ENCODE measurements at places on chromosomes 11 and 22.

DNA sequence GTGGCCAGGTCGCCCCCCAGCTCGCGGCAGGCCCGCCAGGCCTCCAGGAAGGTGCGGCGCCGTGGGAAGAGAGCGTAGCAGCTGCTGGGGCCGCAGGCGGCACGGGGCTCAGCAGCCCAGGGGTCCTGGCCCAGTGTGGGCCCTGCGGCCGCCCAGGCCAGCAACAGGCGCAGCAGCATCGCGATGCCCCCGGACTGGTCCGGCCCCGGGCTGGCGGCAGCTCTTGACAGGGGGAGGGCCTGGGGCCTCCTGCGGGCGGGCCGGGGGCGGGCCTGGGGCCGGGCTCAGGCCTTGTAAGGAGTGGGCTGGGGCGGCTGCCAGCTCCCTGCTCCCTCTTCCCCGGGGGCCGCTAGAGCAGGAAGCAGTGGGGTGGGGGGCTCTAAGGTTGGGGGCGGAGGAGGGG lies at the start of gene CD248:
Gene CD248, minus strand, starts transcription at position 196 of the 403 bp plus-strand sequence. Its CDS starts 17 bp downstream, at position 179.
- peak; percentile 46 for DNase-seq

DNA sequence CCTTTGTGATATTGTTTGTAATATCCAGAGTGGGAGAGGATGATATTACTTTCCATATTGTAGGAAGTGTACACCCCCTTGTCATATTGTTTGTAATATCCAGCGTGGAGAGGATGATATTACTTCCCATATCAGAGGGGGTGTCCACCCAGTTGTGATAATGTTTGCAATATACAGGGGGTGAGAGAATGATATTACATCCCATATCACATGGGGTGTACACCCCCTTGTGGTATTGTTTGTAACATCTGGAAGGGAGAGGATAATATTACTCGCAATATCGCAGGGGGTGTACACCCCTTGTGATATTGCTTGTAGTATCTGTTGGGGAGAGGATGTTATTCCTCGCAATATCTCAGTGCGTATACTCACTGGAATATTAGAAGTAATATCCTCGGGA lies 61.5 kb downstream of the PRSS23 start:
- DNase-seq, result no peak

DNA sequence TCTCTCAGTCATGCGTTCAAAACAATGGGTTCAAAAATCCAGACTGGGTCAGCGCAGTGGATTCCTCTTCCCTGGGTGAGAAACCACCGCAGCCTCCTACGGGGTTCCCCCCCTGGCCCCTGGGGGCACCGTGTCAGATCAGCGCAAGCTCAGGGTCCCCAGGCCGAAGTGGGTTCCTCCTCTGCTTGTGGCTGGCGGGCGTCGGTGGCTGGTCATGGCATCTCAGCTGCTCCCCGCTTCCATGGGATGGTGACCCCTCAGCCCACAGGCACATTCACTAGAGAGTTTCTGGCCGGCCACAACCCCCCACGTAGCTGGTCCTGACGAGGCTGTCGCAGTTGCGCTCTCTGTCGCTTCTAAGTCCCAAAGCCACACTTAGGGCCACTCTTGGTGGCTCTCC lies 389.8 kb downstream of the TBC1D22A start:
- DNase-seq, result no peak

- DNase-seq, result no peak
These were observed 299.7 kb downstream of the ST3GAL4 start for GRCh38 chr11:126654886-126655806.

All from activated T-cell treated with anti-CD3 and anti-CD28 coated beads, Interleukin-2, amount 50 U/mL, for 1 hour (primary cell).